ENCODE measurements at places on chromosomes 2 and 18. TPM values are rescaled to one million over a fixed set of nuclear protein-coding genes. Genes with fewer than 3 reads are reported as not detected.

- no peaks in the 10 kb centered on the region for H3K4me1 ChIP-seq
- no peak overlapping the region for H3K4me3 ChIP-seq
- H3K27me3 ChIP-seq = no peaks in the 10 kb centered on the region
- DNase-seq = no peak
Measured at GRCh38 chr2:163800951-163801381, 65.2 kb upstream of the FIGN start.

DNA sequence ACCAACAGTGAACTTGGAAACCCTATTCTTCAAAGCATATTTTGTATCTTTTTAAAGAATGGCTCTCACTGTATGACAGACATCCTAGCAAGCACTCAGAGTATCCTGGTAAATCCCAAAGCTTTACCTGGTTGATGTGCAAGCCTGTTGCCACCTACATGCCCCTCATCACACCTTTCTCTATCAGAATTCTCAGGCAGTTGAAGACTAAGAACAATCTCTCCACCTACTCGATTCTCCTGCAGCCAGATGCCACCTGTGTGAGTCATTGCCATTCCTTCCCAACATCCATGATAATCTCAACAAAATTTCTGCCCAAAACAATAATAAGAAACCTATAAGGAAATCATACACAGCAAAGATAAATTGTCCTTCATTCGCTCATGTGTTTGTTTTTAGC lies 659.8 kb downstream of the BCL11A start:
- DNase-seq = no peak
- H3K4me1 ChIP-seq = peaks cover 2% of the 10 kb centered on the region
- H3K4me3 ChIP-seq = no peak overlapping the region
- no peaks in the 10 kb centered on the region for H3K27me3 ChIP-seq

GRCh38 chr2:46998551-46998950 lies 82.9 kb upstream of the MCFD2 start:
- H3K36me3 ChIP-seq = peaks cover 7% of the 10 kb centered on the region
- no peak overlapping the region for H3K4me3 ChIP-seq
- H3K4me1 ChIP-seq = no peaks in the 10 kb centered on the region
- H3K27ac ChIP-seq = no peak overlapping the region

DNA sequence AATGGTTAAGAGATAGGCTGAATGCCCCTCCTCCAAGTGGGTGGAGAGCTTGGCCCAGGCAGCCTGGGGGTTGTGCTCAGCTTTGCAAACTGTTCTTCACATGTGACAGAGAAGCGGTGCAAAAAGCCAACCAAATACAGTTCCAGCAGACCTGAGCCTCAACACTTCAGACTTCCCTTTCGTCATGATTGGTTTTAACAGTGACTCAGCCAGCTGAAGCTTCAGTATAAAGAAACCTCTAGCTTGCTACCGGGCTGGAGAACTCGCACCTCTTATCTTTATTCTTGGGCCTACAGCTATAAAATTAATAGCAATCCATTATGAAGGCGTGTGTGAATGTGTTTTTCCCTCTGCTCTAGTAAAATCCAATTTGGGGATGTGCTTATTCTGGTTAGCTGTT lies 20.0 kb downstream of the SETBP1 start:
- H3K27ac ChIP-seq = peak overlapping the region; percentile 44
- H3K27me3 ChIP-seq = no peaks in the 10 kb centered on the region
- no peak overlapping the region for H3K4me3 ChIP-seq
- DNase-seq = peak; percentile 54

DNA sequence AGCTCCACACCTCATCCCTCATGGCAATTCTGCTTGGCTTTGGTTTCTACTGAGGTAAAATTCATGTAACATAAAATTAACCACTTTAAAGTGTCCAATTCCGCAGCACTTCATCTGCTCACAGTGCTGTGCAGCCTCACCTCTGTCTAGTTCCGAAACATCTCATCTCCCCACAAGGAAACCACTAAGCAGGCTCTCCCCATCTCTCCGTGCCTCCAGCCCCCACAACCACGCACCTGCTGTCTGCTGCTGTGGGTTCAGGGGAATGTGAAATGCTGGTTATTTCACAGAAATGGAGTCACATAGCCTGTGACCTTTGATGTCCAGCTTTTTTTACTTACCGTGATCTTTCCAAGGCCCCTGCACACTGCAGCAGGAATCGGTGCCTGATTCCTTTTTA lies 7.7 kb upstream of the GPC1 start:
- no peaks in the 10 kb centered on the region for H3K36me3 ChIP-seq
- no peak overlapping the region for H3K27ac ChIP-seq
- H3K27me3 ChIP-seq = peaks cover 4% of the 10 kb centered on the region
- H3K4me1 ChIP-seq = no peaks in the 10 kb centered on the region
- H3K4me3 ChIP-seq = no peak overlapping the region

DNA sequence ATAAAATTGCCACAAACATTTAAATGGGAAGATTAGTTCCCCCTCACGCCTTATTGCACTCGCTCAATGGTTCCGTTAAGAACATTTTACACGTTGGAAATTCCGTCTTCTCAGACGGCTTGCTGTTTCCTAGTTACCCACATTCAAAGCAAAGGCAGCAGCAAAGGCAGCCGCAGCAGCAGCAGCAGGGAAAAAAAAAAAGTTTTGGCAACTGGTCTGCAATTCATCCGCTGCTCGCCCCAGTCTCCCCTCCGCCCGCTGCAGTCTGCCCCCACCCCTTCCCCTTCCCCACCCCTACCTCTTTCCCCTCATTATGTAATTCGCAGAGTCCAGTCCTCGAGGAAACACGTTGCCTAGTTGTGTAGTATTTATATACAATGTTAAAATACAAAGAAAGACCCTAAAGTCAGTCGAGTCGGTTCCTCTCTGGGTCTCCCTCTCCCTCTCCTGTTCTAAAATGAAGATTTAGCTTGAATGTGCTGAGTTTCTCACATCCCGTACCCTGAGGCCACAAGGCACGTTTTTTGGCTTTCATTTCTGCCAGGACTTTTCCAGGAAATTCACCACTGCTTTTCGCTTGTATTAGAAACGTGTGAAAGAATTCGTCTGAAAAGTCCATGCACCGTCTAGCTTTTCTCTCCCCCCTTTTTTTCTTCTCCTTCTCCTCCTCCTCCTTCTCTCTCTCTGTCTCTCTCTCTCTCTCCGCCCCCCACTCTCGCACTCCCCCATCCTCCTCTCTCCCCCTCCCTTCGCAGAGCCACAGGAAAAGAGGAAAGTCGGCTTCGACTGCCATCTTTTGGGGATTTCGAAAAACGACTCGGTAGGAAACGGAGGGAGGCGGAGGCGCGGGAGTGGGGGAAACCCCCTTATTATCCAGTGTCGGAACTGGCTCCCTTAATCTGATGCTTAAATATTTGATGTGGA lies 140.0 kb downstream of the MEIS1 start:
- H3K4me1 ChIP-seq = peaks cover 22% of the 10 kb centered on the region
- no peak overlapping the region for H3K27ac ChIP-seq
- peak; percentile 9 for DNase-seq
- H3K4me3 ChIP-seq = no peak overlapping the region
- H3K36me3 ChIP-seq = no peaks in the 10 kb centered on the region
- no peaks in the 10 kb centered on the region for H3K27me3 ChIP-seq

- H3K27me3 ChIP-seq = no peaks in the 10 kb centered on the region
- no peak overlapping the region for H3K27ac ChIP-seq
- peaks cover 5% of the 10 kb centered on the region for H3K4me1 ChIP-seq
- H3K4me3 ChIP-seq = no peak overlapping the region
- no peak for DNase-seq
- H3K36me3 ChIP-seq = no peaks in the 10 kb centered on the region
Measured at GRCh38 chr2:213243189-213244044, 40.8 kb upstream of the SPAG16 start.

DNA sequence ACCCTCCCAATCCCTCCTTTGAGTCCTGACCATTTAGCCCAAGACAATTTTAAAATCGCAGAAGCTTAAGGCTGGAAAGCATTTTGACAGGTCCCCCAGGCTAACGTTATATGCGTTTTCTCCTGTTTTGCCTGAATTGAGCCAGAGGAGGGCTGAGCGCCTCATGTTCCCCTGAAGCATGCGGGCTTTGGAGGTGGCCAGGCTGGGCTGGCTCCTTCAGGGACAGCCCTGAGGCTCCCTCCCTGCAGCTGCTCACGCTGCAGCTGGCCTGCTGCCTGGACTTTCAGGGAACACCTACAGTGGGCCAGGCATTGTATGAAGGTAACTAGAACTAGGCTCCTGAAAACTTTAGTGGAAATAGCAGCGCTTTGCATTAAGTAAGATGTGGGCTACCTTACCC lies 179.2 kb downstream of the ACKR3 start:
- H3K36me3 ChIP-seq = no peaks in the 10 kb centered on the region
- no peaks in the 10 kb centered on the region for H3K4me1 ChIP-seq
- H3K27ac ChIP-seq = no peak overlapping the region
- no peaks in the 10 kb centered on the region for H3K27me3 ChIP-seq

DNA sequence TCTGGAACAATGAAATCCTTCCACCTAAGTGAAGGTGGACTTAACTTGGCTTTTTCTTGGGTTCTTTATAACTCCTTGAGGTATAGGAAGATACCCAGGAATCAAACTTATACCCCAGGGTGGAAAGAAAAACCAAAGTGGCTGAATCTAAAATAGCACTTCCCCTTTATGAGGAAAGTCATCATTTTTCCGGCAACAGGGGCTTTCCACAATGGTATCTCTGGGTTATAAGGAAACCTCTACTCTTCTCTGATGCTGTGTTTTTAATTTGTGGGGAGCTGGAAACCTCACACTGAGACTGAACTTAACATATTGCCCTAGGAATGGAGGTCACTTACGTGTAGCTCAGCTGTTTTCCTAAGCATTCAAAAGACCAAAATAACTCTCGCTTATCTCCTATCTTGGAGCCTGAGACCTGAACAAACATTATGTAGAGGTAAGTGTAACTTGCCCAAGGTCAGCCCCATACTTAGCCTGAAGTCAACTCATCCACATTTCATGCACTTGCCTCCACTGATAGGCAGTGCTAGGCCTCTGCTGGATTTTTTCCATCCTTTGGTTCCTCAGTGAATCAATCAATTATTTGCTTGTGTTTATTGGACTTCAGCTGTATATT lies 117.9 kb downstream of the SETBP1 start:
- no peaks in the 10 kb centered on the region for H3K27me3 ChIP-seq
- peak overlapping the region; percentile 72 for H3K27ac ChIP-seq
- no peaks in the 10 kb centered on the region for H3K36me3 ChIP-seq

GRCh38 chr2:240983996-240984498 lies 14.4 kb upstream of the SNED1 start:
- no peak for DNase-seq
- H3K27me3 ChIP-seq = no peaks in the 10 kb centered on the region
- H3K4me3 ChIP-seq = no peak overlapping the region
- H3K27ac ChIP-seq = no peak overlapping the region
- H3K36me3 ChIP-seq = no peaks in the 10 kb centered on the region

DNA sequence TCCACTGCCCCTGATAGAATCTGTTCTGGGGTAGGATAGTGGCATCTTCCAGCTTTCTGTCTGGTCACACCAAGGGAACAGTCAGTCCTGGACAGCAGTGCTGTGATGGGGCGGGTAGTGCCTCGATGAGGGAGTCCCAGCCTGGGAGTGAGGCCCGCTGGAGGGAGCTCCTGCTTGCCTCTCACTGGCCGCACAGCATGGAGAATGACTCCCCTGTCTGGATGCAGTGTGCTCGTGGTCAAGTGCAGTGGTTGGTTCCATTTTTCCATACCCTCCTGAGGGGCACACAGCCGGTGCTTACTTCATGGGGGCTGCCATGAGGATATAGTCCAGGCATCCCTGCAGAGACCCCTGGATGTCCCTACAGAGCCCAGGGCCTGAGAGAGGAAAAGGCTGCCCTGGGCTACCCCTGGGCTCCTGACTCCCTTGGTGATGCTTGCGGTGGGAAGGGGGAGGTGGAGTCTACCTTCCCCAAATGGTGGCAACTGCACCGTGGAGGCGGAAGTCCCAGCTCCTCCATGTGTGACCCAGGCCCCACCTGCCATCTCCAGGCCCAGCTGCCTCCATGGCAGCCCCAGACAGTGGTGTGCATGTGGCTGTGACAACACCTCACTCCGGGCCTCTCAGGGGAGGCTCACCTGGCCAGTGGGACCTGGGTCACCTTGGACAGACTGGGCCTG lies 212.5 kb downstream of the GLI2 start:
- H3K27ac ChIP-seq = no peak overlapping the region
- H3K27me3 ChIP-seq = no peaks in the 10 kb centered on the region
- no peak overlapping the region for H3K4me3 ChIP-seq
- DNase-seq = no peak
- H3K36me3 ChIP-seq = no peaks in the 10 kb centered on the region

GRCh38 chr2:230319211-230319862 lies 7.7 kb upstream of the SP140L start:
- H3K36me3 ChIP-seq = peaks cover 25% of the 10 kb centered on the region
- no peaks in the 10 kb centered on the region for H3K27me3 ChIP-seq
- DNase-seq = peak; percentile 78
- H3K4me3 ChIP-seq = peak overlapping the region; percentile 6

DNA sequence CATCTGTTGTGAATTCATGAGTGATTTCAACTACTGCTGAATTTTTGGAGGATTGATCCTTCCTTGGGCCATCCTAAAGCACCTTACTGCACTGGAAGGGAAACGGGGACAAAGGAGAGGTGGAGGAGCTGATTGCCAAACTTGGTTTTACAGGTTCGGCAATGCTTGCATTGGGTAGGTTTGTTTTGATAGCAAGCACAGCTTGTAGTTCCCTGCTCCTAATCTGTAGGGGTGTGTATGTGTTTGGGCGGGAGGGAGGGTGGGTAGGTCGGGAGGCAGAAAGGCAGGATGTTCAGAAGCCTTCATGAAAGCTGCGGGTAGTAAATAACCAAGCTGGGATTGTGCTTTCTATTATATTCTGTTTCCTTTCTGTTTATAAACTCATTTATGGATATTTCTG lies 24.6 kb downstream of the PHLPP1 start:
- H3K4me1 ChIP-seq = peaks cover 13% of the 10 kb centered on the region
- no peak for DNase-seq
- H3K4me3 ChIP-seq = no peak overlapping the region
- no peak overlapping the region for H3K27ac ChIP-seq

GRCh38 chr2:68083346-68083745 lies 20.5 kb upstream of the C1D start:
- DNase-seq = no peak
- H3K4me1 ChIP-seq = no peaks in the 10 kb centered on the region
- H3K27me3 ChIP-seq = no peaks in the 10 kb centered on the region
- H3K36me3 ChIP-seq = no peaks in the 10 kb centered on the region
- no peak overlapping the region for H3K4me3 ChIP-seq

The FEV gene
- not detected for polyA plus RNA-seq

The BZW1 gene
- polyA plus RNA-seq = 91.4 TPM

The RNF152 gene
- not detected for polyA plus RNA-seq

The SCN1A gene
- not detected for polyA plus RNA-seq

The SERPINB7 gene
- polyA plus RNA-seq = not detected

The POTEC gene
- polyA plus RNA-seq = not detected

The DCDC2C gene
- not detected for polyA plus RNA-seq

The GRHL1 gene
- 0.25 TPM for polyA plus RNA-seq

The RTP5 gene
- not detected for polyA plus RNA-seq

The RNF144A gene
- 1.2 TPM for polyA plus RNA-seq

The CD207 gene
- not detected for polyA plus RNA-seq

The TBR1 gene
- not detected for polyA plus RNA-seq

Measured in B cell (primary cell).